ENCODE measurements at places on chromosomes 12 and 14.

DNA sequence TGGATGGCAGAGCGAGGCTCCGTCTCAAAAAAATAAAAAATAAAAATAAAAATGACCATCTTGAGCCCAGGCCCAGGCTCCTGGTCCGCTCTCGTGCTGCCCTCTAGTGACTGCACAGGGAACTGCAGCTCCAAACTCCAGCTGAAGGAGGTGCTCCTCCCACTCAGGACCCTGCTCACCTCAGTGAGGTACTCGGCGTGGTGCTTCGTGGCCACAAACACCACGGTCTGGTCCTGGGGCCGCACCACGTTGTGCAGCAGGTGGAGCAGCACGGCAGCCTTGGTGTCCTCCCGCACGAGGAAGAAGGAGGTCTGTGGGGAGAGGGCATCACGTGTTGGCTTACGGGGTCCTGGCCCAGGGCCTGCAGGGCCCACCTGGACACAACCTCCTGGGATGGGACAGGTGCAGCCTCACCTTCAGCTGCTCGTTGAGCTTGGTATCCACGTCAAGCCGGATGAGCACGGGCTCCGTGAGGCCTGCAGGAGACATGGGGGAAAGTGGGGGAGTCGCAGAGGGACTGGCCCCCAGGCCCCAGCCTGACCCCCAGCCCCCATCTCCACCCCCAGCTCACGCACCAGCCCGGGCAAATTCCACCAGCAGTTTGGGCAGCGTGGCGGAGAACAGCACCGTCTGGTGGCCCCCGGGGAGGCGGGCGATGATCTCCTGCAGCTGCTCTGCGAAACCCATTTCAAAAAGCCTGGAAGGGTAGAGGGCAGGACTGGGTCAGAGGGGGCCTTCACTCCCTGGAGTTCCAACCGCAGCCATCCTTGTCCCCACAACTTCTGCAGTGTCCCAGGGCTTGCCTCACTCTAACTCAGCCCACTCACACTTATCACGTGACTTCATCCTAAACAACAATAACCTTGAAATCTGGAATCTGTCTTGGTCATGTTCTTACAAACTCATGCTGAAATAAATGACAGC lies 10.6 kb downstream of the DDX54 start:
- peak; percentile 71 for DNase-seq

- peak; percentile 31 for DNase-seq
Measured at GRCh38 chr12:1473418-1473817, 121.0 kb downstream of the FBXL14 start.

DNA sequence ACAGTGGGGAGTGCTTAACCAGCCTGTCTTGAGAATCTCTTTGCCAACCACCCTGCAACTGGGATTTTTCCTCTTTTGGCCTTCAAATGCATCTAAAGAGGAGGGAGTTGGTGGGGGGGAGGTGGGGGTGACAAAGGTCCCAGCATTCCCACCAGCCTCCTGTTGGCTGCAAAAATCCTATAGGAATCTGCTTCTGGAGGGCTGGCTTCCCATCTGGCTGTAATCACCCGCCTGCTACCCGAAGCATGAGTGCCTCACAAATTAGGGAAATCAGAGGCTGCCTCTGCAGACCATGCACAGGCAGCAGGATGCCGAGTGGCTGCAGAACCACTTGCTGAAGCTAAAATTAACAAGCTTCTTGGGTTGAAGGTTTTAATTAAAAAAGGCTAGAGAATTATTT lies 73.9 kb upstream of the WSCD2 start:
- DNase-seq: no peak

- no peak for DNase-seq
Measured at GRCh38 chr12:114694436-114695304, 10.7 kb upstream of the TBX3 start.

DNA sequence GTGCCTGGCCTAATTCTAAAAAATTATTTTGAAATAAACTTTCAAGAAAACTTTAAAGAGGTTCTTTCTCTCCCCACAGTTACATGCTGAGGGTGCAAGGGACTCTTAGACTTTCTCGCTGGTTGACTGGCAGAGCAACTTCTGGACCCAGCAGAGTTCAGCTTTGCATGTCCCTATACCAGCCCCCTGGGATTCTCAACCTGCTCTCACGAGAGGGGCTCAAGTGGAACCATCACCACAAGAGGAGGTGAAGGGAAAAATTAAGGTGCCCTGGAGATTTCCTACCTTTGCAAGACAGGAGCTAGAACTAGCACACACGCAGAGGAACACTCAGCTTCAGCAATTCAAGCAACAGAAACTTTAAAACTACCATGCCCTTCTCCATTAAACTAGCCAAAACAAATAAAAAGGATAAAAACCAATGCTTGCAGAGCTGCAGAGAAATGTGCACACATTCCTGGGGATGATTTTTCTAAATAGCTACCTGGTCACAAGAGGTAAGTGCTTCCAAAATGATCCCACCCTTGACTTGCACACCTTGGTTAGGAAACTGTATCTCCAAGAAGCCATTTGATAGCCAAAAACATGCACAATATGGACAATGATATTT lies 2.5 kb downstream of the HVCN1 start:
- no peak for DNase-seq

DNA sequence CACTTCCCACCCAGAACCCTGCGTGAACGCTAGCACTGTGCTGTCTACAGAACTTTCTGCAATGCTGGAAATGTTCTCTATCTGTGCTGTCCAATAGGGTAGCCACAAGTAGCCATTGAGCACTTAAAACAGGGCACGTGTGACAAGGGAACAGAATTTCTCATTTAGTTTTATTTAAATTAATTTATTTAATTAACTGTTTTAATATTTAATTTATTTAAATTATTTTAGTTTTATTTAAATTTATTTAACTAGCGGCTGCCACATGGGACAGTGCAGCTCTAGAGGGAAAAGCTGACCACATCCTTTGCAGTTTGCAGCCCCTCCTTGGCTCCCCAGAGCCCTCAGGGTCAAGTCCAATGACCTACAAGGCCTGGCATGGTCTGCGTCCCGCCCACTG lies 35.0 kb upstream of the CORO1C start:
- no peak for DNase-seq

DNA sequence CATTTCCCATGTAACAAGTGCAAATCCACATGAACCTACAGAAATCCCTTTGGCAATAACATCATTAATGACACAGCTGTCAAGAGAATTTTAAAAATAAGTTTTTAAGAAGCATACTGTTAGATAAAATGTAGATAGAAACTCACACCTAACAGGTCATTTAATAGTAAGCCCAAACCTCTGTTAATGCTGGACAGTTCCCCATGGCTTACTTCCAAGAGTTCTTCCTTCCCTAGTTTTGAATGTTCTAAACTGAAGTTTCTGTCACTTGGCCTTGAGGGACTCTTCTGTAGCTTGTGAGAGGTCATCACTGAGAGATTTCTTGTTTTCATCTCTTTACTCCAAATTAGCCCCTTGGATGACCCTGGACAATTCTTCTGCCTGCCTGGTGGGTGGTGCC lies 22.7 kb downstream of the OTX2 start:
- no peak for DNase-seq

DNA sequence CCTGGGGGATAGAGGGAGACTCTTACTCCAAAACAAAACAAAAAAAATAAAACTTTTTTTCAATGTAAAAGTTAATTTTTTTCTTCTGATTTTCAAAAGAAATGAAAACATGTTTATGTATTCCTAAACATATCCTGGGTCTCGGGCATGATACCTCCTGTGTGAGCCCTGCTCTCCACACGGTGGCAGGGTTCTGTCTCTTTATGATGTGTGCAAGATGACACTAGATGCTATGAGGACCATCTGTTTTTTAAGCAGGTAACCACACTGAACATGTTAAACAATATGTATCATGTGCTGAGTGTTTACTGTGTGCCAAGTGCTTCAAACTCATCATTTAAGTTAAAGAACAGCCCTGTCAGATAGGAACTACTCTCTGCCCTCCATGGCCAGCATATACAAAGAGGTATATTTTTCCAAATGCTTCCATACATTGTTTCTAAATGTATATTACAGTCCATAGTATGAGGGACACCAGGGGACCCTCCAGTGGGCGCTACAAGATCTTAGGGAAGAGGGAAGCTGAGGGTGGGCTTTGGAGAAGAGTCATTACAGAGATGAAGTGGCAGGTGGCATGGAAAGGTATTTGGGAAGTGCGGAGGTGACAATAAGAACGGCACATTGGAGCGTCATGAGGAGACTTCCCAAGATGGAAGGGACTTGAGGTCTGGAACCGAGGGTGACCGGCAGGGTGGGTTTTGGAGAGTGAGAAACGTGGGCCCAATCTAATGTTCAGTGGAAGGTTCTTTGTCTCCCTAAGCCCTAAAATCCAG lies 28.5 kb downstream of the FOS start:
- no peak for DNase-seq

DNA sequence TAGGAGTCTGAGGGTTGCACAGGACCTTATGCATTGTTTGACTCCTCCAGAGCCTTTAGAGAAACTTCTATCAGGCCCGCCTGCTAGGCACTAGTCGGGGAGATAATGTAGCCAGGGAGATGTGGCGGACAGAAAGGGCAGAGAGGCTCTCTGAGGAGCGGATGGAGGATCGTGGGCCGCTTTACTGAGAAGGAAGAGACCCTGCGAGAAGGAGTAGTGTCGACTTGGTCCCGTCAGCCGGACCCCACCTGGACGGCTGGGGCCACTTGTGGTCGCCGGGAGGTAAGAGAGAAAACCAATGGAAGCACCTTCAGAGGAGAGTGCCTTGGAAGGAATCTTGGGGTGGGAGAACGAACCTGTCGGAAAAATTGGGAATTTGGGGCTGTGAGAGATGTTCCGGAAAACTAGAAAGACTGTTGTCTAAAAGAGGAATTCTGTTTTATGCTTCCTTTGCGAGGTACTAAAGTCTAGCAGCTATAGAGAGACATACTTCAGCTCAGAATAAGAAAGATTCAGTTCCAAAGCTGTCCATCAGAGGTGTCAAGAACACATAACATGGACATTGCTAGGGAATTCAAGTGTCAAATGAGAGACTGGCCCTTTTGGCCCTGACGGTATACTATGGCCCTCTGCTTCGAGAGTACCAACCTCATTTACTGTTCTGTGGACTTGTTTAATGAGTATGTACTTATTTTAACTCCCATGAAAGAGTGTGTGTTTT lies 660 bp upstream of the MCRS1 start:
- no peak for DNase-seq

DNA sequence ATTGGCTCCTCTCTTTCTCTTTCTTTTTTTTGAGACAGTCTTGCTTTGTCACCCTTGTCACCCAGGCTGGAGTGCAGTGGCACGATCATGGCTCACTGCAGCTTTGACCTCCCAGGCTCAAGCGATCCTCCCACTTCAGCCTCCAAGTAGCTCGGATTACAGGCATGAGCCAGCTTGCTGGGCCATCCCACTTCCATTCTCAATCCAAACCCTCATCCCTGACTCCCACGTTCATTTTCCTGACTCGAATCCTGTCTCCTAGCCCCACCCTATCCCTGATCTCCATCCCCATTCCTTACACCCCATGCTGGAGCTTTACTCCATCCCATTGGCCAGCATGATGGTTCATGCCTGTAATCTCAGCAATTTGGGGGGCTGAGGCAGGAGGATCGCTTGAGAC lies 7.8 kb downstream of the SPRYD4 start:
- no peak for DNase-seq

DNA sequence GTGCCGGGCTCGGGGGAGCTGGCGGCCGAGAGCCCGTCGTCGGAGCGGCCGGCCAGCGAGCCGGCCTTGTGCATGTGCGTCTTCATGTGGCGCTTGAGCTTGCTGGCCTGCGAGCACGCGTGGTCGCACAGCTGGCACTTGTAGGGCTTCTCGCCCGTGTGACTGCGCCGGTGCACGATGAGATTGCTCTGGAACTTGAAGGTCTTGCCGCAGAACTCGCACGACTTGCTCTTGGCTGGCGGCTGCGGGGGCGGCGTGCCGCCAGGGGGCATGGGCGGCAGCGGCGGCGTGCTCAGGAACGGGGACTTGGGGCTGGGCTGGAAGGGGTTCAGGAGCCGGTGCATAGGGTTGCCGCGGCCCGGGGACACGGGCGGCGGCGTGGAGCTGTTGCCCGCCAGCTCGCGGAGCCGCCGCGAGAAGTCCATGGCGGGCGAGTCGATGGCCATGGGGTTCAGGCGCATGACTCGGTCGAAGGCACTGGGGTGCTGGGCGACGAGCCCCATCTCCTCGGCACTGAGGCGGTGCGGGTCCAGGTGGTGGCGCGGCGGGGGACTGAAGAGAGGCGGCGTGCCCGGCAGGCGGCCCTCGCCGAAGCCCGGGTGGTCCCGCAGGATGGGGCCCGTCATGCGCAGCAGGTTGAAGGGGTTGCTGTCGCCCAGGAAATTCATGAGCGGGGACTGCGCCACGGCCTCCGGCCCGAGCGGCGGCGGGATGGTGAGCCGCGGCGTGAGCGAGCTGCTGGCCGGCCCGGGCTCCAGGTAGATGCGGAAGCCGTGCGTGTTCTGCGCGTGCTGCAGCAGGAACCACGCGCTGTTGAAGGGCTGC lies 96.5 kb downstream of the BCL11B start:
- no peak for DNase-seq

DNA sequence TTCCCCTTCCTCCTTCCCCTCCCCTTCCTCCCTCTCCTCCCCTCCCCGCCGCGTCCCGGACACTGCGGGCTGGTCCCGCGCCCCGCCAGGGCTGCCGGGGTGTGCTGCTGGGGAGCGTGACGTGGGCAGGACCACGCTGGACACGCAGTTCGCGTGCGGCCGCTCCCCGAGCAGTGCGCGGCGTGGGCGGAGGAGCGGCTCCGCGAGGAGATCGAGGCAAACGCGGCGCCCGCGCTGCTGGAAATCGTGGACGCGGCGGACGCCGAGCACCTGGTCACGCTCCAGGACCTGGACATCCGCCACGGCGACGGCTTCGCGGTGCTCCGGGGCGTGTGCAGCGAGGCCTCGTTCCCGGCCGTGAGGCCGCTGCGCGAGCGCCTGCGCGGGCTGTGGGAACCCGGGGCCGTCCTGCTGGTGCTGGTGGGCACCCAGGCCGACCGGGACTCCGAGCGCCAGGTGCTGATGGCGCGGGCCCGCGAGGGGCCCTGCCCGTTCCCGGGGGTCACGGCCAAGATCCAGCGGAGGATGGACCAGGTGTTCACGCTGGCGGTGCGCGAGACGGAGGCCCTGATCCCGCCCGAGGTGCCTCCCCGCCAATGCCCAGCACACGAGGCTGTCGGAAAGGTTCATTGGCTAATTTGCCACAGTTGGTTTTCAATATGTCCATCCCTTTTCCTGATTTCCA lies 84.3 kb downstream of the TNFAIP2 start:
- DNase-seq: no peak

DNA sequence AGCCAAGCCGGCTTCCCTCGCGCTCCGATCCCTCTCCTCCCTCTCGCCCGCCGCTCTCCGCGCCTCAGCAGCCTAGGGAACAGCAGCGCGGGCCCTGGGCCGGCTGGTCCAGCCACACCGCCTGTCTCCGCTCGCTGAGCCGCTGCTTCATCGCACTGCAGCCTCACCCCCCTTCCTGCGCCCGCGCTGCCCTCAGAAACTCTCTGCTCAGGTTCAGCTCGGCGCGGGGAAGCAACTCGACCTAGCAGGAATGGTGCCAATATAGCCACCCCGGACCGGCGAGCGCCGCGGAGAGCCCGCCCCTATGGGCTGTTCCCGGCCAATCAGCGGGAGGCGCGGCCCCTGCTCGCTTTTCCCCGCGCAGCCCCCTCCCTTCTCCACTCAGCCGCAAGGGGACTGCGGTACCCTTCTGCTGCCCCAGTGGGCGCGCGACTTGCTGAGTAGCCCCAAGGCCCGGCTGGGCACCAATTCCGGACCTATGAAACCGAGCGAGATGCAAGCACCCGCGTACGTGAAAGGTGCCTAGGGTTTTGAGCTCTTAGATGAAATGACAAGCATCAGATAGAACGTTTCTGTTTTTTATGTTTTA lies at the start of gene ADAMTS20:
Gene ADAMTS20, minus strand, starts transcription at position 233 of the 589 bp plus-strand sequence. CDS start 282 bp downstream, outside the sequence.
- DNase-seq: no peak

All from CD4-positive, alpha-beta T cell treated with Interleukin-6 at 100 ng/mL for 8 hours (primary cell).